SHP77 treated with DMSO at 0.1 percent for 48 hours (cell line): ENCODE measurements at places on chromosomes 2 and 18.

GRCh38 chr2:11158916-11159573, 3.8 kb downstream of the SLC66A3 start:
- DNase-seq = no peak

- no peak for DNase-seq
Measured at GRCh38 chr2:187982668-187983067, 309.0 kb upstream of the GULP1 start.

GRCh38 chr2:72103690-72104089, 44.0 kb downstream of the CYP26B1 start:
- DNase-seq = no peak

- DNase-seq = no peak
Measured at GRCh38 chr2:43004879-43005244, 212.5 kb upstream of the HAAO start.

- no peak for DNase-seq
Measured at GRCh38 chr2:228853151-228853550, 417.9 kb downstream of the PID1 start.

- no peak for DNase-seq
Measured at GRCh38 chr2:226953206-226953605, 117.4 kb downstream of the RHBDD1 start.

DNA sequence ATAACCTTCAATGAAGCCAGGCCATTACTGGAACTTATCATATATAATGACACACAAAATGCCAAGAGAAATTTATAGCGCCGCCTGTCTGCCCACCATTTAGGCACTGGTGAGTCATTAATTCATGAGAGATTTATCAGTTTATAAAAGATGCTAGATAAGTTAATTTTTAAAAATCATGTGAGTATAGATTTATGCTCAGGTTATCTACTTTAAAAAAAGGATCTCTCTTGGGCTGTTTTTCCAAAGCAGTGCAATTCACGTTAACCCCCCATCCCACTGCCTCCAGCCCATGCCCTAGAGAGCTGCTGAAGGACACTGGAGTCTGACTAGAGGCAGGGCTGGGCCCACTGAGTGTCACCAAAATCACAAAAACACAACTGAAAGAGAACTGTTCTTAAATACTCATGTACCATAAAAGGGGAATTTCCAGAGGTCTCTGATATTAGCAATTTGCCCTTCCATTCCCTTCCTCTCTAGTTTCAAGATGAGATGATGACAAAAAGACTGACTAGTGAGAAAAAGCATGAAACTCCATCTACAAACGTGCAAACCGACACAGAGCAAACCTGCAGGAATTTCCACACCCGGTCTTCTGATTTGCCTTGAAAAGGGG, 160.8 kb downstream of the BCL2 start:
- no peak for DNase-seq

GRCh38 chr2:24049485-24050021, at the start of gene FKBP1B:
TSS of gene FKBP1B (plus strand) at chr2:24049741. CDS start at chr2:24049850, 109 bp downstream.
- no peak for DNase-seq

GRCh38 chr2:64036034-64036705, 16.9 kb upstream of the VPS54 start:
- DNase-seq = no peak

DNA sequence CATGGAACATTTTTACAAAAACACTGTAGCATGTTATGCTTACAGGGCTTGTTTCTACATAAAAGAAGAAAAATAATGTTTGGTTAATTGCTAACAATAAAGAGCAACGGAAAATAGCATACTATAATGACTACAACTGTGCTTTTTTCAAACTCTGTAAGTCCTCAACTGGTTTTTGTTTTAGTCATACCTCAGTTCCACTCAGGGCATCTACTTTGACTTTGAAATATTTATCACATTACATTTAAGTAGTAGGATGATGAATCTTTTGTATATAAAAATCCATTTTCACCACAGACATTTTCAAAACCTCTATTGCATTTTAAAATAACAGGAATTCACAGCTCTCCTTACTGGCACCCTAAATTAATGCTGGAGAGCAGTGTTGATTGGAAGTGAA, 8.3 kb downstream of the SATB2 start:
- no peak for DNase-seq

DNA sequence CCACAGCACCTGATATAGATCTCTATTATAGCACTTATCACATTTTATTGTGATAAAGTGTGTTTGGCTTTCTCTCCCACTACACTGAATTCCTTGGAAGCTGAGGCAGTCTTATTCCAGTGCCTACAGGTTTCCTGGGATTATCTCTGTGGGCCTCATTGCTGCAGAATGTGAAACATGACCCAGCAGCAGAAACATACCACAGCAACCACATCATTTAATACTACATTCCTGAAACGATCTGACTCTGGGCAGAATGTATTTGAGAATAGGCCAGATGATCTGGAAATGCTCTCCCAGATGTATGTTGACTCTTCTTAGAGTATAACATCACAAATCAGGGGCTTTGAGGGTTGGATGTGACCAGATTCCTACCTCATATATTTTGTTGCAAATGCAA, 323.5 kb upstream of the TANK start:
- DNase-seq = no peak

GRCh38 chr18:75454022-75454795, 26.7 kb upstream of the SMIM21 start:
- no peak for DNase-seq

DNA sequence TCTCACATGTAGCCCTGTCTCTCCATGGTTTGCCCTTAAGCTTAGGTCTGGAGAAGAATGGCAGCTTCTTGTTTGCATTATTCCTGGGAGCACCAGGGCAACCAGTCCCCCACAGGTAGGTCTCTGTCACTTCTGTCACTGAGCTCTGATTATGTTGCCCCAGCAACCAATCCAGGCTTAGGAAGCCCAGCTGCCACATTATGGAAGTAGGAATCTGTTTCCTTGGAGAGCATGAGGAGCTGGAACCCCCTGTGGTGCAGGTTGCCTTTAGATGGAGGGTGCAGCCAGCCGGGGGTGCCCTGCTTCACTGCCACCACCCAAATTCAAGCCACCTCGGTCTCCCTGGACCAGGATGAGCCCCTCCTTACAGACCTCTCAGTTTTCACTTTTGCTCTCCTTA, 4.8 kb downstream of the RESP18 start:
- DNase-seq = no peak

- no peak for DNase-seq
Measured at GRCh38 chr2:175726223-175726622, 275.8 kb downstream of the LNPK start.

- DNase-seq = no peak
Measured at GRCh38 chr2:217325251-217325650, 465.4 kb upstream of the TNP1 start.

- no peak for DNase-seq
Measured at GRCh38 chr2:98923244-98923940, 12.6 kb downstream of the CRACDL start.

DNA sequence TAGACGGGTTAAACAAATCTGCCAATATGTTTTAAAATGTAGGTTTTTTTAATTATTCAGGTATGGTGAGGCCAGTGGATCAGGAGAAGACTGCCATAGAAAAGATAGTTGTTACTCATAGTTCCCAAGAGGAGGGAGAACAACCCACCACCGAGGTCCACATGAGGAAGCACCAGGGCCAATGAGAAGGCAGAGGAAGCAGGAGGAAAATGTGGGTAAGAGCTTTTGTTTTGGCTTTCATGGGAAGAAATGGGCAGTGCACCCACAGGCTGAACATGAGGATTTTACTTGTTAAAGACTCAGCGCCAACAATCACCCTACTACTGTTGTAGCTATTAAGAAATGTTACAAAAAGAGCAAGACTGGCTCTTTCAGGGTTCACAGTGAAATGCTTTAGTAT, 191.8 kb upstream of the HNMT start:
- no peak for DNase-seq

- DNase-seq = peak; percentile 35
Measured at GRCh38 chr2:70104231-70105111, 17.2 kb downstream of the PCBP1 start.

DNA sequence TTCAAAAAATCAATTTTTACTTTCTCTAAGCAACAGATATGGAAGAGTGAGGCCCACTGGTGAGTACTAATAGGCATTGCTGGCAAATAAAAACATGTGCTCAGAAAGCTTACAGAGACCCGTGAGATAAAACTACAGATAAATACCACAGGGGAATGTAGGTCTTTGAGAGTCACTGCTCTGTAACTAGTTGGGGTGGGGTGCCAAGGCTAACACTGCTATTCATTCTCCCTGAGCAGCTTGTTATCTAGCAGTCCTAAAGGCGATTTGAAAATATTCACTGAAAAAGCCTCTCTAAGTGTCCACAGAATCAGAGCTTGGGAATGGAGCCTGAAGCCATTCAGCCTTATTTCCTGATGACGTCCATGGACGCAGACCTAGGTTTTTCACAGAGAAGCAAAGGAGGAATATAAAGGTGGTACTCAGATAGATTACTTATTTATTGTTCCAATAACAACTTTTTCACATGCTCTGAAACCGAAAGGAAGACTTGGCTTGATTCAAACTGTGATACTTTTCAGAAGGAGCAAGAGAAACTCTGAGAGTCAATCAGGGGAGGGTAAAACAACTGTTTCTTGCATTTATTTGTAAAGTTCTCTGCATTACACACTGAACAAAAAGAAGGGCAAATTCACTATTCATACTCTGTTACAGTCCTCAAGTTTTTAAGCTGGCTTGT, 188.4 kb downstream of the PPP1R1C start:
- DNase-seq = no peak

- no peak for DNase-seq
Measured at GRCh38 chr18:7567474-7568425, 634 bp downstream of the PTPRM start.

DNA sequence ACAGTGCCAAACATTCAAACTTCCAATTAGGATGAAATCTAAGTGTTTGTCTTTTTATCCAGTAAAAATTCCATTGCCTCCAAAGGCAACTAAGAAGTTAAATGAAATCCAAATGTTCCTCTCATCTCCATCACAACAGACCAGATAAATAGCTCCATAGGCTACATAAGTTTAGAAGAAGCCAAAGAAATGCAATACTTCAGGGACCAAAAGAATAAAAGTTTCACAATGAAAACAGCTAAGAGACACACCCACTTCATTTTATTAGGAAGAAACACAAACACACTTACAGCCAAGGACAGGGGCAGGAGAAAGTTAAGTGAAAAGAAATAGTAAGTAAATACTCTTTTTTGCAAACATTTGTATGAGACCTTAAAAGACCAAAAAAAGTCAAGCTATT, 88.5 kb upstream of the CCDC150 start:
- DNase-seq = no peak

DNA sequence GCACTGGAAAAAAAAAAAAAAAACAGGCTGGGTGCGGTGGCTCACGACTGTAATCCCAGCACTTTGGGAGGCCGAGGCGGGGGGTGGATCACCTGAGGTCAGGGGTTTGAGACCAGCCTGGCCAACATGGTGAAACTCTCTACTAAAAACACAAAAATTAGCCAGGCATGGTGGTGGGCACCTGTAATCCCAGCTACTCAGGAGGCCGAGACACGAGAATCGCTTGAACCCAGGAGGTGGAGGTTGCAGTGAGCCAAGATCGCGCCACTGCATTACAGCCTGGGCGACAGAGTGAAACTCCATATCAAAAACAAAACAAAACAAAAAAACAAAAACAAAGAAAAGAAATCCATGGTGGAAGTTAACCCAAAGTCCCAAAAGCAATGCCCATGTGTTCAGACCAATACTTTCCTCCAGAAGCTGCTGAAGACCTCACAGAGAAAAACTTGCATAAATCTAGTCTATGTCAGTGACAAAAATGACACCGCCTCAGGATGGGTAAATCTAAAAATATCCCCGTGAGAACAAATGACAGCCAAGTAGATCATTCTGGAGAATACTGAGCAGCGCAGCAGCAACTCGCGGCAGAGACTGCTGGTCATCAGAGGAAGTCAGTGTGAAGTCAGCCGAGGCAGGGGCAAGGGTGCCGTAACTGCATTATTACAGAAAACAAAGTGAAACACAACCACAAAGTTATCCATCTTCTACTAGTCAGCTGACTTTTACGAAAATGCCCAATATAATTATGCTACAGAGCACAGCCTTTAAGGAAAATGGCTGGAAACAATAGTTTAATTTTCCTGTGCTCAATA, 41.0 kb downstream of the LPIN2 start:
- DNase-seq = no peak

- no peak for DNase-seq
Measured at GRCh38 chr18:56321470-56321869, 316.9 kb downstream of the TXNL1 start.

GRCh38 chr2:15517793-15518192, 43.3 kb downstream of the NBAS start:
- no peak for DNase-seq

DNA sequence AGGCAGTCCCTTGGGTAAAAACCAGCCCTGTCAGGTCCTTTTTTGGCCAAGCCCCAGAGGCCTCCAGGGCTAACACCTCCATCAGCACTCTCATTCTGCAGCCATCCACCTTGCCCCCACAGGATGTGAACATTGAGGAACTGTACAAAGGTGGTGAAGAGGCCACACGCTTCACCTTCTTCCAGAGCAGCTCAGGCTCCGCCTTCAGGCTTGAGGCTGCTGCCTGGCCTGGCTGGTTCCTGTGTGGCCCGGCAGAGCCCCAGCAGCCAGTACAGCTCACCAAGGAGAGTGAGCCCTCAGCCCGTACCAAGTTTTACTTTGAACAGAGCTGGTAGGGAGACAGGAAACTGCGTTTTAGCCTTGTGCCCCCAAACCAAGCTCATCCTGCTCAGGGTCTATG, 7.3 kb downstream of the IL1F10 start:
- DNase-seq = no peak

DNA sequence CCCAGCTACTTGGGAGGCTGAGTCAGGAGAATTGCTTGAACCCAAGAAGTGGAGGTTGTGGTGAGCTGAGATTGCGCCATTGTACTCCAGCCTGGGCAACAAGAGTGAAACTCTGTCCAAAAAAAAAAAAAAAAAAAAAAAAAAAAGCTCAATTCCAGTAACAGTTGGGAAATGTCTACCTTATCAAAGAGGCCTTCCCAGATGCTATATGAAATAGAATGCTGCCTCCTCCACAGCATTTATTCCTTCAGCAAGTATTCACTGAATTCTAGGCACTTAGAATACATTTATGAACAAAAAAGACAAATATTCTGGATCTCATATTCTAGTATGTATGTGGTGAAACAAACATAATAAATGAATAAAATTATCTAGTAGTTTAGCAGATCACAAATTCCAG, 12.8 kb upstream of the CDK5R2 start:
- no peak for DNase-seq
